NCI-H1436 (cell line): ENCODE measurements at places on chromosomes 13 and 19.

DNA sequence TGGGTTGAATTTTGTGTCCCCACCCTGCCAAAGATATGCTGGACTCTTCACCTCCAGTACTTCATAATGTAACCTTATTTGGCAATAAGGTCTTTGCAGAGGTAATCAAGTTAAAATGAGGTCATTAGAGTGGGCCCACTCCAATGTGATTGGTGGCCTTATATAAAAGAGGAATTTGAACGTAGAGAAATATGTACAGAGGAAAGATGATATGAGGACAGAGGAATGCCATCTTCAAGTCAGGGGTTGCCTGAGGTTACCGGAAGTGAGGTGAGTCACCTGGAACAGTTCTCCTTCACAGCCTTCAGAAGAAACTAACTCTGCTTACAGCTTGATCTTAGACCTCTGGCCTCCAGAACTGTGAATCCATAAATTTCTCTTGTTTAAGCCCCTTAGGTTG is 69.9 kb downstream of the GPC5 start:
- DNase-seq: no peak

DNA sequence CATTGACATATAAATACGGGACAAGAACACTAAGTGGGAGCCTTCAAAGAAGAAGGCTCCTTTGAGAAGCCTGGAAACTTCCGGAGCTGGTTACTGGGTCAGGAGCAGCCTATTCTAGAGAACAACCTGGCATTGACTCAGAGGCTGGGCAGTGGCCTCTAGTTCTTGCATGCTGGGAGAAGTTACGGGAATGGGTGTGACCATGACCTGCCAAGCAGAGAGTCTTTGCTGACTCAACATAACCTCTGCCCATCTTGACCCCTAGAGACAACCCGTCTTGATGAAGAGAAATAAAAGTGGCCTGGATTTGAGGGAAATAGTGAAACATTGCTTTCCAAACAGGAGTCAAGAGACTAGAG is 21.0 kb downstream of the STARD13 start:
- no peak for DNase-seq

DNA sequence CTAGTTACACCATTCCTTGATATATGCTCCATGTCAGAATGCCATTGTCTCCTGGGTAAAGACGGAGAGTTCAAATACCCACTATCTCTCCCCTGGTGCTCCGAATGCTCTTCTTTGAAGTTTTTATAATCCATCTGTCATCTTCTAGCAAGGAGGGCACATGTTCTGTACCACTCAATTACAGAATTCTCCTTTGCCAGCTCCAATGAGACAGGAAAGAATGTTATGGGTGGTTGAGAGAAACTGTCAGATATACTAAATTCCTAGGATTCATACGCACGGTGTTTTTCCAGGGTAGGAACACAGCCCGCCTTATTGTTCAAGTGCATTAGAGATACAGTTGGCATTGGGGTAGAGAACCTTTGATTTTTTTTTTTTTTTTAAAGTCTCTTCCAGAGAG is 118.0 kb upstream of the ZNF536 start:
- DNase-seq: no peak

DNA sequence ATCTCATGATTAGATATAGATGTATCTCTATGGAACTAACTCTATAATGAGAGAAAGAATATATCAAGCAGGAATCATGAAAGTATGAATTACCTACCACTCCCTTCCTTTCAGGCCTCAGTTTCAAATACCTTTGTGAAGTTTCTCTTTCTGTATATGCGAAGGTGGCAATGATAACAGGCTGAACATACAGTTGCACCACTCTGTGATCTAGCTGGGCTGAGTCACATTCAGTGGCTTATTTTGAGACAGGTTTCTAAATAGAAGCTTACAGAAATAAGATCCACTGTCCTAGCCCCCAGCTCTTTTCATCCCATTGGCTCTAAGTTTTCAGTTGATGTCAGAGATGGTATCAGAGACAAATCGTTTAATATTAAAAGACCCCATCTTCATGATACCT is 662.0 kb downstream of the SLITRK1 start:
- no peak for DNase-seq

GRCh38 chr13:98054301-98054700 is 88.6 kb upstream of the FARP1 start:
- DNase-seq: no peak

DNA sequence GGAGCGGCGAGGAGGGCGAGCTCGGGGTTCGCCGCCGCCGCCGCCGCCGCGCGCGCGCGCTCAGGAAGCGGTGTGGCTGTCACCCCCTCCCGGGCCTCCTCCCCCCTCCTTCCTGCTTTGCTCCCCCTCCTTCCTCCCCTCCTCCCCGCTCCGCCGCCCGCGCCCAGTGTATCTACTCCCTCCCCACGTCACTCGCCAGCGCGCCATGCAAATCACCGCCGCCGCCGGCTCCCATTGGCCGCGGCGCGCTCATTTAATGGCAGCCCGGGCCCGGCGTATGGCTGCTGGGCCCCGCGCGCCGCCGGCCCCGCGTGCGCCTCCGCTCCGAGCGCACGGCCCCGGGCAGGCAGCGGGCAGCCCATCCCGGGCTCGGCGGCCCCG is 335 bp upstream of the SOX1 start:
- DNase-seq: peak; percentile 97

- DNase-seq: no peak
Observed at GRCh38 chr13:109671919-109672318, 114.5 kb downstream of the IRS2 start.

GRCh38 chr13:92682832-92683517 is 543.6 kb upstream of the GPC6 start:
- no peak for DNase-seq

- DNase-seq: peak; percentile 42
Observed at GRCh38 chr19:38003438-38004185, 96.6 kb downstream of the SIPA1L3 start.

- no peak for DNase-seq
Observed at GRCh38 chr19:3456925-3457527, 23.3 kb downstream of the SMIM24 start.

DNA sequence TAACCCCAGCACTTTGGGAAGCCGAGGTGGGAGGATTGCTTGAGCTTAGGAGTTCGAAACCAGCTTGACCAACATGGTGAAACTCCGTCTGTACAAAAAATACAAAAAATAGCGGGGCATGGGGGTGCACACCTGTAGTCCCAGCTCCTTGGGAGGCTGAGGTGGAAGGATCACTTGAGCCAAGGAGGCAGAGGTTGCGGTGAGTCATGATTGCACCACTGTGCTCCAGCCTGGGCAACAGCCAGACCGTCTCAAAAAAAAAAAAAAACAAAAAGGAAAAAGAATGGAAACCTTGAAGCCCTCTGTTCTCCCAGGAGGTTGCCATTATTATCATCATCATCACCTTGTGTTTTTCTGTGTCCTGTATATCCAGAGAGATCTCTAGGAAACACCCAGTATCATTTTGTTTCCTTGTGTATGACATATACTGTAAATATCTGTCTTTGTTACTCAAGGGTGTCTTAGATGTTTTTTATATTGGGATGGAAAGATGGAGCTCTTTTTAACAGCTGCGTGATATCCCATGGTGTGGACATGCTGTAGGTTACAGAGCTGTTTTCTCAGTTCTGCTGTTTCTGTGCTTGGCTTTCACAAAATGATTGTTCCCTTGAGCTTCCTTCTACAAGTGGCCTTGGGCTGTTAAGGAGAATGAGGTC is 11.8 kb downstream of the CHAF1A start:
- no peak for DNase-seq

DNA sequence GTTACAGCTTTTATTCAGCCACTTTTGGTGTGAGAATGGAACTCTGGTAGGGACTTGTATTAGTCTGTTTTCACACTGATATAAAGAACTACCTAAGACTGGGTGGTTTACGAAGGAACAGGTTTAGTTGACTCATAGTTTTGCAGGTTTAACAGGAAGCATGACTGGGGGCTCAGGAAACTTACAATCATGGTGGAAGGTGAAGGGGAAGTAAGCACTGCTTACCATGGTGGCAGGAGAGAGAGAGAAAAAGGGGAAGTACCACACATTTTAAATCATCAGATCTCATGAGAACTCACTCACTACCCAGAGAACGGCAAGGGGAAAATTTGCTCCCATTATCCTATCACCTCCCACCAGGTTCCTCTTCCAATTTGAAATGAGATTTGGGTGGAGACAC is 942.2 kb downstream of the PCDH17 start:
- no peak for DNase-seq

GRCh38 chr13:59274958-59275727 is 888.6 kb downstream of the DIAPH3 start:
- no peak for DNase-seq

DNA sequence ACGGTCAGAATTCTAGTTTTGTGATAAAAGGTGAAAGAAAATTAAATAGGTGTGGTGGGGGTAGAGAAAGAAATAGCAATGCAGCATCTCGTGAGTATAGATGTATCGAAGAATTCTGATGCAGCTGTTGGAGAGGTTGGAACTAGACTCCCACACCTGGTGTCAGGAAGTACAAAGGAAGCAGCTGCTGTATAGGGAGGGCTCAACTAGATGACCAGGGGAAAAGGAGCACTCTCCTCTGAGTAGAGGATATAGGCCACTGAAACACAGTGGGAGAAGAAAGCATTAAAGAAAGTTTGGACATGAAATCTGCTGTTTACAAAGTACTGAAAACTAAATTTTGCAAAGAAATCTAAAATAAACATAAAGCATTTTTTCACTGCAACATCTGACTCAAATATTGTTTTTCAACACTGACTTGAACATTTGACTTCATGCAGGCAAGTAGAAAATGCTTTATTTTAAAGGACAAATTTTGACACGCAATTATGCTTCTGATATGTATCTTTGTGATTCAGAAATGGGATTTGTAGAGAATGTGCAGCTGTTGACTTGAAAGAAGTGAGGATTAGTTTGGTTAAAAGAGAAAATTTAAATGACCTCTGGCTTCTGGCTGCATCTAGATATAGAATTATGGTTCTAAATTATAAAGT is 82.2 kb downstream of the MIPEP start:
- no peak for DNase-seq

GRCh38 chr19:10617409-10618121 is 7.8 kb upstream of the SLC44A2 start:
- DNase-seq: no peak

DNA sequence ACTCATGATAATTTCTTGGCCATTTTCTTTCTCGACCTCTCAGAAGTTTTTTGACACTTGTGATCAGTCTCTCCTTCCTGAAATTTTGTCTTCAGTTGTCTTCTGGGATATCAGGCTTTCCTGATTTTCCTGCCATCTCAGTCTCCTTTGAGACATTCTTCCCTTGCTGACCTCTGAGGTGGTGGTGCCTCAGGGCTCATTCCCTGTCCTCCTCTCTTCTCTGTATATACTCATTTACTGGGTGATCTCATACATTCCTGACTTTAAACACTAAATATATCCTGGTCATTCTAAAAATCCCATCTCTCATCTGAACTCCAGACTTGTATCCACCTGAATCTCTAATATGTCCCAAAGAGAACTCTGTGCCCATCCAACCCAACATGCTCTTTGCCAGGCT is 31.3 kb upstream of the STARD13 start:
- no peak for DNase-seq

DNA sequence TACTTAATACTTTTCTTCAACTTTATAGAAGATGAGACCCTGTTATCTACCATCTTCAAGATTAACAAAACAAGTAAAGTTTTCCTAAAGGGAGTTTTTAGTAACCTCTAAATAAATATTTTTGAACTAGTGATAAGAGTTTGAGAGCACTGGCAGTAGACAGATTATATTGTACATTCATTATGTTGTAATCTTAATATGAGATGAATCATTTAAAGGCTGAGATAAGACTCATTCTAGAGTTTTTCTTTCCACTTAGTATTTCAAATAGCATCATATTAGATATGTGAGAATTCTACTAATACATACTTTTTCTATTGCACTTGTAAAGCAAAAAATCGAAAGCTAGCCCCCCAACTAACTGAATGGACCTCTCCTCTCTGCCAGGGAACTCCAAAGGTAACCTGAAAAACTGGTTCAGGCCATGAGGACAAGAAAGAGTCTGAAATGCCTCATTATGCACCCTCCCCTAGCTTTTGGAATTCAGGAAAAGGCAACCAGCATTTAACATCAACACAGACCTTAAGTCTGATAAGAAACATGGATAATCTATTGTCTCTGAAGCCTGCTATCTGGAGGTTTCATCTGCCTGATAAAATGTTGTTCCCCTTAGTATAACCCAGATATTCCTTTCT is 875.4 kb upstream of the SLC10A2 start:
- no peak for DNase-seq

- DNase-seq: no peak
Observed at GRCh38 chr13:60838581-60838980, 441.6 kb downstream of the TDRD3 start.

DNA sequence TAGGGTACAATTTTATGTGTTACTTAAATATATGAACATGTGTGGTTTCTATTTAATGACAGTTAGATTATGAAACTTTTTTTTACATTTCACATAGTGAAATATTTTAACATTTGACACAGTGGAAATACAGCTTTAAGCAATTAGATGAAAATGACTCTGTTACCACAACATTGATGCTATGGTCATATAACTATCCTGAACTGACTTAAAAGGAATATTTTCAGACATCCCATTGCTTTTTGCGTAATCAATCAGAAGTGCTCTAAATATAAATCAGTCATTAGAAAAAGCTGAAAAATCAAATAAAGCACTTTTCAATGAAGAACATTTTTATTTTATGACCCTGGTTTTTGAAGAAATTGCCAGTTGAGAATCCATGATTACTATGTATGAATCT is 80.3 kb downstream of the UFM1 start:
- no peak for DNase-seq

DNA sequence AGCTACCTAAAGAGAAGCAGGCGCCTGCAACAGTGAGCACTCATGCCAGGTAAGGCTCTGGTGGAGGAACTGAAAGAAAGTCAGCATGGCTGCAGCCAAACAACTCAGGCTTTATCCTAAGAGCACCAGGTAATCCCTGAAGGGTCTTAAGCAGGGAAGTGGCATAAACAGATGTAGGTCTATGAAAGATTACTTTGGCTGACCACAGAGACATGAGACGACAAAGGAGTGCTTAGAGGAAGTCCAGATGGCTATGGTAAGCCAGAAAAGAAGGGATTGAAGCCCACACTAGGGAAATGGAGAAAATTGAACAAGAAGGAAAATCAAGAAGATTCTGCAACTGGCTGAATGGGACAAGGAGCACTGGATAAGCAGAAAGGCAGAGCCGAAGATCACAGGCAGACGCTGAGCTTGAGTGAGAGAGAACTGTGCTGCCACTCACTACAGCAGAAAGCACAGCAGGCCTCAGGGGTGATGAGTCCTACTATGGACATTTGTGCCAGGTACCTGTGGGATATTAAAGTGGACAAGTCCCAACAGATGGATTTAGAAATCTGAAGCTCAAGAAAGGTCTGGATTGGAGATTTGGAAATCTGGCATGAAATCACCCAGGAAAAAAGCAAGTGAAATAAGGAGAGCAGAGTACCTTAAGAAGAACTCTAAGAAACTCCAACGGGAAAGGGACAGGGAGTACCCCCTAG is 4.2 kb downstream of the RCBTB1 start:
- DNase-seq: no peak

- no peak for DNase-seq
Observed at GRCh38 chr13:110942248-110942981, 27.5 kb upstream of the ANKRD10 start.

GRCh38 chr19:3333662-3334061 is 32.7 kb upstream of the NFIC start:
- no peak for DNase-seq
